ENCODE measurements at places on chromosomes 1 and 21.

DNA sequence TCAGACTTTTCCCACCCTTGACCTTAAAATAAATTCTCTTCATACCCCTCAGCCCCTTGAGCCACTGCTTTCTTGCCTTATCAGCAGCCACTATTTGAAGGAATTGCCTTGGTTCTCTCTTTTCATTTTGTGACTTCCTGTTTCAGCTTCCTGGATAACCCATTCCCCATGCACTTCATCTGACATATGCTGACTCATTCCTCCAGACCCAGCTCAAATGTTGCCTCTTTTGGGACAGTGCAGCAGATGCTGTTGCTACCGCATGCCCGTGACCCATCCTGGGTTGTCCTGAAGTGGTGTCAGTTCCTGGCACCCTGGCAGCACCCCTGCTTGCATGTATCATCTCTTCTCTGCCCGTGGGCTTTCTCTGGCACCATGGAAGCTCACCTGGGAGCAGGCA, 496.1 kb downstream of the PTPRU start:
- no peak for DNase-seq

DNA sequence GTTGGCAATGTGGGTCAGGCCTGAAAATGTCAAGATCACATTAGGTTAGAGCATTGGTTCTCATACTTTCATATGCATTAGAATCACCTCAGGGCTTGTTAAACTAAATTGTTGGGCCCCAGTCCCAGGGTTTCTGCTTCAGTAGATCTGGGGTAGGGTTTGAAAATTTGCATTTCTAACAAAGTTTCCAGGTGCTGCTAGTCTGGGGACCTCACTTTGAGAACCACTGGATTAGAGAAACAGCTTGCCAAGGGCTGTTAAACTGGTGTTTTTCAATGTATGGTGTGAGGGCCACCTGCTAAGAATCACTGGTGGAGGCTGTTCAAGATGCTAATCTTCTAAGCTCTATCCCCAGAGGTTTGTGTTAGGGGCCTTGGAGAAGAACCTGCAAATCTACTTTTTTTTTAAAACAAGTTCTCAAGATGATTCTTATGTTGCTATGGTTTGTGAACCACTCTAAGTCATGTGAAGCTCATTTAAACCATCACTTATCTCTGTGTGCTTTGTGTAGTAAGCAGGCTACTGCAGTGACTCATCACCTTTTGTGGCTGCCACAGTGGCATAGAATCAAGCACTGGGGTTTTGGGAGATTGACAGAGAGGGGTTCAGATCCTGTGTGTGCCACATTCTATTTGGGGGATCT, 152.2 kb downstream of the S1PR1 start:
- DNase-seq: no peak

GRCh38 chr1:14567056-14567455, 31.4 kb upstream of the KAZN start:
- no peak for DNase-seq

DNA sequence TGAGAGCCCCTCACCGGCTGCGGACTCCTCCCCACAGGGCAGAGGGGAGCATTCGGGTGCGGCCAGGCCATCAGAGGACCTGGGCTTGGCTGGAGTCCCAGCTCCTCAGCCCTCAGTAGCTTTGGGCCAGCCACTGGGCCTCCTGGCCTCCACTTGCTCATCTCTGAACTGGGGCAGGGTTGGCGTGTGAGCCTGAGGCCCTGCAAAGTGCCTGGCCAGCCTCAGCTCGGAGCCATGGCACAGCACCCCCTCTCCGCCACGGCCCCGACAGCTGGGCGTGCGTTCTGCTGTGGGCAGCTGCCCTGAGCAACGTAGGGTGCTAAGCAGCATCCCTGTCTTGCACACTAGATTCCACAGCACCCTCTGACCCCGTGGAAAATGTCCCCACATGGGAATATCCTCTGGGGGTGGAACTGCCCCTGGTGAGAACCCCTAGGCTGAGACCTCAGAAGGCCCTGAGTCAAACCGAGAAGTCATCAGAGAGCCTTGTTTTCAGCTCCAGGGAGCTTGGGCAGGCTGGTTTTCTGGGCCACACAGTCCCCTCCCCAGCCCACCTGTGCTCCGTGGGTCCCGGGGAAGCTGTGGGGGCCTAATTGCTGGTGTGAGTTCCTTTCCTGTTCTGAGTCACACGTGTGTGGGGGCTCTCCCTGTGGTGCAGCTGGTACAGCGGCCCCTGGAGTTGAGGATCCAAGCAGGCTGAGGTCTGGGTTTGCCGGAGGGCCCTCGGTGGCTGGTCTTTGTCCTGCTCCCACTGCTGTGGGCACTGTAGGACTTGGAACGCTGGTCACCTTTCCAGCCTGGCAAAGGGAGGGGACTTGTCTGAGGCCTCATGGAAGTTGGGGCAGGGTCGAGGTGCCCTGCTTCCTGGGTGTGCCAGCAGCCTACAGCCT, 24.5 kb downstream of the TP73 start:
- no peak for DNase-seq

GRCh38 chr1:157287462-157287861, 149.3 kb upstream of the ETV3 start:
- DNase-seq: no peak
